ENCODE measurements at places on chromosomes 16 and 17. TPM values are rescaled to one million over a fixed set of nuclear protein-coding genes. Genes with fewer than 3 reads are reported as not detected.

The LITAFD gene
- not detected for total RNA-seq

The ABCA10 gene
- 24.7 TPM for total RNA-seq

The ZSCAN10 gene
- total RNA-seq: 1.4 TPM

The PABPN1L gene
- total RNA-seq: not detected

The TMEM220 gene
- 0.96 TPM for total RNA-seq

The KRT17 gene
- 4,105 TPM for total RNA-seq

The SEZ6 gene
- total RNA-seq: not detected

The ZNF18 gene
- 7.3 TPM for total RNA-seq

The SGCA gene
- total RNA-seq: not detected

The OTOA gene
- 0.17 TPM for total RNA-seq

The ABCC3 gene
- 293 TPM for total RNA-seq

The SLC25A11 gene
- 54.5 TPM for total RNA-seq
